Keratinocyte (primary cell): ENCODE measurements at places on chromosomes 2 and 18.

GRCh38 chr2:9261231-9261883 lies 54.7 kb downstream of the ASAP2 start:
- DNase-seq = no peak

DNA sequence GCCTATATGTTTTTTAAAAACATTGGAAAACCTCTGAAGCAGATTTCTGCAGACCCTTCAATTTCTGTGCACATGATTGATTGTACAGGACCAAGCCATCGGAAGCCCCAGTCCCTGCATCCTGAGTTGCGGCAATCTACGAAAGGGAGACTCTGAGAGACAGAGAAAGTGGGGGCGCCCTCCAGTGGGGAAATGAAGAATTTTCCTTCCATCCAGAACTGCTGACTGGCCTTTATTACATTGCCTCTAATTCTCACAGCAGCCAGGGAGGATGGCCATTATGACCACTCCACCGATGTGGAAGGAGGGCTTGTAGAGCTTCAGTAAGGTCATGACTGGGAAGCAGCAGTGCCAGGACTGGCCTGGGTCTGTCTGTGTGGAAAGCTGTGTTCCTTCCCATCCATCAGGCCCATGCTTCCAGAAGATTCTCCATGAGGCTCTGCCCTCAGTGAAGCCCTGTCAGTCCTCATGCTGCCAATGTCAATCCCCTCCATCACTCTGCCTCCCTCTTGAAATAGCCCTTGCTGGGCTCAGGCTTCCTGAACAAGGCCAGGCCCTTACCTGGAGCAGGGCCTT lies 20.0 kb upstream of the RESP18 start:
- no peak for DNase-seq

DNA sequence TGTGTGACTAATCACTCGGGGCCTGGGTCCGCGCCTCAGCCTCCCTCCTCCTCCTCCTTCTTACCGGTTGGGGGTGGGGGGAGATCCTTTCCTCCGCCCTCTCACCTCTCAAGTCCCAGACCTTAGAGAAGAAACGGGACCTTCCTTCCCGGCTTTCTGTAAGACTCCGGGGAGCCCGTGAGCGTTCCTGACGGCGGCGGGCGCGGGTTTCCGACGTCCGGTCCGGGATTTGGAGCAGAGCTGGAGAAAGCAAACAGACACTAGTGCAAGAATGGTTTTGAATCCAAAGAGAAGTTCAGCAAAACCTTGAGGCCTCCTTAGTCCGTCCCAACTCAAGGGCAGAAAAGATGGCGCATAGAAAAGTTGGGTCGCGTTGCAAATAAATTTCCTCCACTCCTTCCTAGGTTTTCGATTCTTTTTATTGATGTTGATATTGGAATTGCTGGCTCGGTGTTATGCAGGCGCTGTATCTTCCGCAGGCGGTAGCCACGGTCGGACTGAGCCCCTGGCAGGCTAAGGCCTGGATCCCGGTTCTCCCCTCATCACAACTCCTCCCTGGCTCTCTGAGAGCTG lies 2.0 kb downstream of the DLX1 start:
- no peak for DNase-seq

DNA sequence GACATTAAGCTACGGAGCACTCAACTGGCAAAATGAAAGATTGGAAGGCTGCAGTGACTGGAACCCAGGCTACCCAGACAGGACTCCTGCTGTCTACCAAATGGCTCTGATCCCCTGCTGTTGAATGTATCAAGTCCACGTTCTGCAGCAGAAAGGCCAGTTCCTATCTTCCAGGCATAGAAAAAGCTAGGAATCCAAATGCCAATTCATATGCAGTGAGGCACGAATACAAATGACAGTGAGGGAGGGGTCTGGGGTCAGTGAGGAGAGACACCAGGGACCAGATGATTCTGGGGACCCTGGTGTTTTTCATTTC lies 5.3 kb downstream of the NRP2 start:
- DNase-seq = no peak

- DNase-seq = no peak
Observed at GRCh38 chr18:26089293-26090129, 902 bp downstream of the SS18 start.

DNA sequence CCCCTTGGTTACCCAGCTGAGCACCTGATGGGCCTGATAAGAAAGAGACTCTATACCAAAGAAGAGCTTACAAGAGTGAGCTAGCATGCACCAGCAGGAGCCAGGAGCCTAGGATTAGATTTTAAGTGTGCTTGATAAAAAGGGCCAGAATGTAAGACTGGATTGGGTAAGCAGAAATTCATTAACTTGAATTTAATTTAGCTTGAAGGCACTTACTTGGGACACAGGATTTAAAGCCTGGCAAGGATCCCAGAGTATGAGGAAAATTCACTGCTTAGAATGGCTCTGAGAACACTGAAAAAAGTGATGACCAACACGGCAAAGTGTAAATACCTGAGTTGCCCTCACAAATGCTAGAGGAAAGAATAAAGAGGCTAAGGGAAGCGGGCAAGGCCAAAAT lies 91.3 kb upstream of the RBBP8 start:
- no peak for DNase-seq

DNA sequence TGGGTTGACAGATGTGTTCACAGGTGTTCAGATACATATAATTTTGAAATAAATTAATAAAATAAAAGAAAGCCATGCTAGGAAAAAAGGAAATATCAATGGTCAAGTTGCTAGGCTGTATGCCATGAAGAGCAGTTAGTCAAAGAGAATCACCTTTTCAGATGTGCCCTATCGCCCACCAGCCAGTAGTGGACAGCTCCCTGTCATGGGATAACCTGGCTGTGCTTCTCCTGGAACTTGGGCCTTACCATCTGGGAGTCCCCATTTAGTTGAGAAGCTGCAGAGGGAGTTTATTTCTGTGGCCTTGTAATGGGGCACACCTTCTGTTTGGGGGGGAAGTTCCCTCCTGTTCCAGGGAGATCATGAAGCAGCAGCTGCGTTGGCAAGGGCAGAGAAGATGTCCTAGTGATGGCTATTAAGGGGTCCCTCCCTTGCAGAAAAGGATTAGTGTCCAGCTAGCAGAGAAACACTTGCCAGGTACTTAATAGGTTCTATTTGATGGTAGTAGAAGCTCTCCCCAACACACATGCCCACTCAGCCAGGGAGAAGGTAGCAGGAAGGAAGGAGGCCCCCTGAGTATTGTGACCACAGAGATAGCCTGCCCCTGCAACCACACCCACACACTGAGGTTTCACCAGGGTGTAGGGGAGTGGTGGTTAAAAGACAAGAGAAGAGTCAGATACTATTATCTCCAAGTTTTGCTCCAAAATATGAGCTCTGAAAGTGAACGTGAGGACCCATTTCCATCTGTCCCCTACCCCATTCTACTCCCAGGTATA lies 117.7 kb downstream of the B3GNT2 start:
- no peak for DNase-seq

DNA sequence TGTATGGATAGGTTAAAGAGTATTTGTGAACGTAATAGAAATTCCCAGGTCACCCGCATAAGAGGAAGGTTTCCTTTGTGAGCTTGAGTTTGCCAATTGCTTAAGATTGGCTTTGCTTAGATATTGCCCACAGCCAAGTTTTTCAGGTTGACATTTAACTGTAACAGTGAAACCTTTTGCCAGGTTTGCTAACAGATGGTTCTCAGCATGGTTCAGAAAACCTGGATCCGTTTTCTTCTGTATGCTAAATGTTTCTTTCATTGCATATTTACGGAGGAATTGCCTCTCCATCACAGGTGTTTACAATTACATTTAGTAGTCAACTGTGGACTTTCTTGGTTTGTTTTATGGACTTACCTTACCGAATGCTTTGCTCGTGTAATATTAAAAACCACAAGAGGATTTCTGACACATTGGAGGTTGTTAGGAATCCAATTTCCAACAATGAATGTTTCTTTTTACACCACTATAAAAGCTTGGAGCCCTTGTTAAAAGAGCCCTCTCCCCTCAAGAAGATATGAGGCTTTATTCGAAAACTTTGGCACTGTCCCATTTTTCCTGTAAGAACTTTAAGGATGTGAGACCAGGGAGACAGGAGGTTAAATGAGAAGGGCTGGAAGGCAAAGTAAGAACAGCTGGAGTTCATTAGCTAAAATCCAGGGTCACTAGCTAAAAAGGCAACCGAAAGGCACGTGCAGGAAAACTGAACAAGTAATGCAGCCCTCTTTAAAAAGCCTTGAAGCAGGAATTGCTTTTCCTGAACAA lies 7.8 kb downstream of the CDK15 start:
- no peak for DNase-seq

DNA sequence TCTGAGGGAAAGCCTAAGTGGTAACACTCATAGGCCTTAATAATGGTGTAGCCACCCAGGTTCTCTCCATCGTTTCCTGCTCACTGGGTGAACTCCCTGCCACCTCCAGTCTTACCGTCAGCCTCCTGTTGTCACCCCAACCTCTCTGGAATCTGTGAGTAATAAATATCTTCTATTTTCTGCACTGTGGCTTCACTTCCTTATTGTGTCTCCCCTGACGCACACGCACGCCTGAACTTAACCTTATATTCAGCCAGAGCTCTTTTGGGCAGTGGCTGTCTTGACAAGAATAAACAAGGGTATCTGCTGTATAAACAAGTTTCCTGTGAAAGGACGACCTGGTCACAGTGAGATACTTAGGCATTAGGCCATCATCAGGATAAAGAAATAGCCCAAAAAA lies 467.2 kb downstream of the SPAG16 start:
- DNase-seq = no peak

DNA sequence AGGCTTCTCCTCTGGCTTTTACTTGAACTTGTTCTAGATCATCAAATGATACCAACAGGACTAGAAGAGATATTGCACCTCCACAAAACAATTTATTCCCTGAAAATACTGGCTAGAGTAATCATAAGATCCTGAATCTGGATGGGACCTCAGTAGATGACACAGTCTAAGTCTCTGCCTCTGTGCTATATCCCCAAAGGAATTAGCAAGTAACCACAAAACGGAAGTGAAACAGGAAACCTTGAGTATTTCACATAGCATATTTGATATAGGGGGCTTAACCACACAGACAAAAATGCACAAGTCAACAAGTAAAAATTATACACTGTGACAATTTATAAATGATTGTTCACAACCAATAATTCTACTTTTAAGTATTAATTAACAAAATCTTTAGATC lies 456.9 kb upstream of the TNP1 start:
- no peak for DNase-seq

DNA sequence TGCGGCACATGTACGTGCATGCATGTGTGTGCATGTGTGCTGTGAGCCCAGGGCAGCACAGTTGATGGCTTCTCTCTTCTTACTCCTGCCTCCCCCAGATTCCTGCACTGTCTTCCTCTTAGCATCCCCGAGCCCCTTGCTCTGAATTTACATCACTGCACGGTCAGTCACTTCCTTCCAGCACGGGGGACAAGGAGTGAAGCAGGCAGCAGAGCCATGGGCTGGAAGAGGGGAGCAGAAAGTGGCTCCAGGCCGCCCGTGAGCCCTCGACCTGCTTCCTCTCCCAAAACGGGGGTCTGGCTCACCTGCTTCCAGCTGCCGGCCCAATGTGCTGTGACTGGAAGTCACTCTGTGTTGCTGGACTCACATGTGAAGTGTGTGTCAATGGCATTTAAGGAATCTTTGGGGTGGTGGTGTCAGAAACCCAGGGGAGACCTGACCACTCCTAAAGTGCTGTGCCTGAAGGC lies 106.1 kb downstream of the FAM210A start:
- DNase-seq = no peak

DNA sequence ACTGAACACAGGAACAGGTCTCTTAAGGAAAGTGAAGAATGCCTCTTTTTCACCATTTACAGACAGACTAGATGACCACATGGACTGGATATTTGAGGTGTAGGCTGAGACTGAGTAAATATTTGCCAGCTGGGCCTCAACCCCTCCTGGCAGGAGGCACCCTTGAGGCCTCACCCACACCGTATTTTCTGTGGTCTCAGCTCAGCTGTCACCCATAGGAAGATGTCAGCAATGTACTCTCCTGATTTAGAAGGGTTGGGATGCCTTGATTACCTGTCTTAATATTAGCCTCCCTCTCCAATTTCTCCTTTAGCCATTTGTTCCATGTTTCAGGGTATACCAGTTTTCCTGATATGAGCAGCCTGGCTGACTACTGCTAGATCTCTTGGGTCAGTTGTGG lies 20.3 kb downstream of the ADCYAP1 start:
- DNase-seq = no peak

DNA sequence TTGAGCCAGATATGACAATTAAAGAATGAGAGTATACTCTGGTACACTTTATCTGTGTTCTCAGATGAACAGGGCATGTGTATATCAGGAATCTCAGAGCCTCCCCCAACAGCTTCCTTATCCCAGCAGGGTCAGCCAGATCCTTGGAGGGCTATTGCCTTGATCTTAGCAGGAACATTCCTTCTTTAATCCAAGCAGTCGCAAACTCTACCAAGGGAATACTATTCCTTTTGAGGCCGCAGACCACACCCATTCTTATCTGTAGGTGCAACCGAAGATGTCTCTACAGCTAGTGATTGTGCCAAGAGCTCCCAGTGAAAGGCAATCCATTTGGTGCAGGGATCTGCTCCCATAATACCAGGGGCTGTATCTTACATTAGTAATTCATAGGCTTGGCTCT lies 118.3 kb upstream of the DOK6 start:
- no peak for DNase-seq

- no peak for DNase-seq
Observed at GRCh38 chr18:70181015-70181414, 24.5 kb downstream of the RTTN start.

DNA sequence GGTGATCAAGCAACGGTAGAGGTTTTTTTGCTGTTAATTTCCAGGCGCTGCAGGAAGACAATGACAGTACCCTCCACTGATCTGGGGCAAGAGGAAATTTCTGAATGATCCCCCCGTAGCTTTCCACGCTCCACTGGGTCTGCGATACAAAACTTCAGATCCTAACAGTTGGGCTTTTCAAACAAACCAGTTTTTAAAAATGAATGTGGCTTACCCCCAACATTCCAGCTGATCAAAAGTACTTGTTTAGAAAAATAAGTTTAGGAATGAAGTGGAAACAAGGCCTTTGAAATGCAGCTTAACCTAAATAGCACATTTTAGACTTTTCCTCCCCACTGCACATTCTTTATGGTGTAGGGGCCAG lies 5.7 kb downstream of the ZFP36L2 start:
- no peak for DNase-seq

DNA sequence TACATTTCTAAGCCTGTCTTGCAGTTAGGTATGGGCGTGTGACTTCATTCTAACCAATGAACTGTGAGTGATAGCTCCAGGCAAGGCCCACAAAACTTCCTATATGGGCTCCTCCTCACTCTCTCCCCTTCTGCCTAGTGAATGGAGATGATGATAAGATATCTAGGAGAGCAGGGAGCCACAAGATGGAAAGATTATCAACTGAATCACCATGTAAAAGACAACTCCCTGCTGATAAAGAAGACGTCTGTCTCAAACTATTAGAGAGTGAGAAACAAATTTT lies 237.1 kb downstream of the GPD2 start:
- no peak for DNase-seq

- no peak for DNase-seq
Observed at GRCh38 chr2:181626671-181627070, 30.2 kb downstream of the CERKL start.

- no peak for DNase-seq
Observed at GRCh38 chr2:7809640-7810039, 872.2 kb upstream of the ID2 start.
